ENCODE measurements at places on chromosomes 4 and X.

GRCh38 chrX:25141684-25142083 lies 125.9 kb upstream of the ARX start:
- no peak for DNase-seq

- DNase-seq: no peak
These were observed 6.8 kb downstream of the BCOR start for GRCh38 chrX:40090961-40091360.

GRCh38 chr4:34720571-34720970 lies 1523.7 kb downstream of the ARAP2 start:
- peak; percentile 70 for DNase-seq

- DNase-seq: no peak
These were observed 44.2 kb upstream of the SPRY1 start for GRCh38 chr4:123352240-123352945.

DNA sequence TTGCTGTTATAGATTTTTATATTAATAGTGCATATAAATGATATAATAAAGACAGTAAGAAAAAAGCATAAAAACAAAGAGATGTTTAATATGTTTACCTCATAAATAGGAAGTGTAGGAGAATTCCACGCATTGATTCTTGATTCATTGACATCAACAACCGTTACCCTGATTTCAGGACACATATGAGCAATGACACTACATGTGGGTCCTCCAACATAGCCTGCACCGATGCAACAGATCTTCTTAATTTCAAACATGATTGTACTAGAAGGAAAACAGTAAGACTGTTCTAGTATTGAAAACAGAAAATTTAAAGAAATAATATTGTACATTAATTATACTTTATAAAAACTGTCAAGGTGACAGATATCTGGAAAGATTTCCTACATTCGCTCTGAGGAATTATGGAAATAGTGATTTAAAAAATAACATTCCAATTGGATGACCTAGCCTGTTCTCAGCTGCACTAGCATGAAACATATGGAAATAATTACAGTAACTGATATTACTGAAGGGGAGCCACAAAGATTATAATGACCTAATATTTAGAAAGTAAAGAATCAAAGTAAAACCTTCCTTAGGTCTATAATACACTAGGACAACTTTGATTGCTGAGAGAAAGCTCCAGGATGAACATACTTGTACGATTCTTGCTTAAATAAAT lies 5.9 kb downstream of the UGDH start:
- DNase-seq: no peak

GRCh38 chrX:120468071-120468470 lies 1.0 kb downstream of the LAMP2 start:
- DNase-seq: no peak

- peak; percentile 86 for DNase-seq
These were observed at the start of gene JAKMIP1 for GRCh38 chr4:6200011-6200921. JAKMIP1 (minus strand) TSS chr4:6200549; CDS start chr4:6112850, 87,699 bp downstream.
